Stimulated activated naive CD4-positive, alpha-beta T cell (primary cell): ENCODE measurements at places on chromosomes 5 and 9.

DNA sequence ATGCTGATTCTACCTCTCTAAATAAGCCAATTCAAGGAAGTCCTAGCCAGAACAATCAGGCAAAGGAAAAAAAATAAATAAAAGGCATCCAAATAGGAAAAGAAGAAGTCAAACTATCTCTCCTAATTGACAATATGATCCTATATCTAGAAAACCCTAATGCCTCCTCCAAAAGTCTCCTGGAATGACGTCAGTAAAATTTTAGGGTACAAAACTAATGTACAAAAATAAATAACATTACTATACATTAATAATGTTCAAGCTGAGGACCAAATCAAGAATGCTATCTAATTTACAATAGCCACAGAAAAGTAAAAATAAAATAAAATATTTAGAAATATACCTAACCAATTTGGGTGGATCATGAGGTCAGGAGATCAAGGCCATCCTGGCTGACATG is 33.8 kb upstream of the C6 start:
- no peak for DNase-seq

DNA sequence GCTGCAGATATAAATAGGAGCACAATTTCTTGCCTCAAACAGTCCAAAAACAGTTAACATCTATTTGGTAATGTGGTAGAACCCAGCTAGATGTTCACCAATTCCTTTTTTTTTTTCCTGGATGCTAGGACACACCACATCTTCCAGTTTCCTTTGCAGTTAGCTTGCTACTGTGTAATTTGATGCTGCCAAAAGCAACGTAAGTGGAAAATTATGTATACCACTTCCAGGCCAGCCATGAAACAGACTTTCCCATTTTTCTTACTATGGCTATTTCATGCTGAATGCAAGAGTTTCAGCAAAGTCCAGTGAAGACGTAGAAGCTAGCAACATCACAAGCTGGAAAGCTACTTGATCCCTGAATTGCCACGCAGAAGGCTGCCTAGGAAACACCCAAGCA is 667.2 kb downstream of the TLE1 start:
- no peak for DNase-seq

- DNase-seq, result no peak
Observed at GRCh38 chr9:98372077-98372836, 116.8 kb upstream of the TBC1D2 start.

- no peak for DNase-seq
Observed at GRCh38 chr9:110330484-110331105, 7.1 kb downstream of the TXNDC8 start.

DNA sequence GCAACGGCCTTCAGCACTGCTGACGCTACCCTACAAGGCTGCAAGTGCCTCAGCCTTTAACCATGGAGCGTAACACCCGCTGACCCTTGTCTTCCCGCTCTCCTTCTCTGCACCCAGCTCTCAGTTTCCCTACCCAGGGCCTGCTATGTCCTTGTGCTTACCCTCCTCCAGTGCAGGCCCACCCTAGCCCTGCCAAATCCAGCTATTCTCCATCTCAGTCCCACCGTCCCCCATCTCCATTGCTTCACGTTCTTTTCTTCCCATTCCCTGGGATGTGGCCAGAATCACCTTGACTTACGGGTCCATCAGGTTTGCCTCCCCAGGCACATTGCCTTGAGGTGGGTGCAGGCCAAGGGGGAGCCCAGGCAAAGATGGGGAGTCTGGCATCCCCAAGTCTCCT is 91.2 kb downstream of the PAX5 start:
- DNase-seq, result no peak
